ENCODE measurements at places on chromosomes 5 and 9. TPM values are rescaled to one million over a fixed set of nuclear protein-coding genes. Genes with fewer than 3 reads are reported as not detected.

MORN5 gene
- total RNA-seq: not detected

DPYSL3 gene
- 64.7 TPM for total RNA-seq

LRRC19 gene
- total RNA-seq: not detected

FYB1 gene
- not detected for total RNA-seq

SLCO4C1 gene
- total RNA-seq: not detected

SOHLH1 gene
- not detected for total RNA-seq

ANKRD55 gene
- 2.6 TPM for total RNA-seq

NUP188 gene
- 54.9 TPM for total RNA-seq

BSPRY gene
- not detected for total RNA-seq
